ENCODE measurements at places on chromosomes 6 and 20.

- DNase-seq = no peak
These were observed 365.6 kb downstream of the FARS2 start for GRCh38 chr6:5626727-5627426.

DNA sequence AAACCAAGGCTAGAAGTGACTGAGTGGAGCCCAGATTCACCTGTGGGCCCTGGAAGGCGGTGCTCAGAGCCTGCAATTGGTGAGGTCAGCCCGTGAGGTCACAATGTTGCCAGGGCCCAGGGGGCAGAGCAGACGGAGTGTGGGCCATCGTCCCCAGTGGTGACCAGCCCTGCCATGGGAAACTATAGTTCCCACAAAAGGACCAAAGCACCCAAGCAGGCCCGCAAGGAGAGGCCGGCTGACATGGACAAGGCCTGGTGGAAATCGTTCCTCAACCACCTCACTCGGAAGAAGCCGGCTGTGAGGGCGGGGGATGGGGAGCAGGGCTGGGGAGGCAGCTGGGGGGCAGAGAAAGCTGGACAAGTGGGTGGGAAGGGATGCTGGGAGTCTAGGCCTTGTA is at the start of gene C20orf144:
Gene C20orf144, plus strand, starts transcription at position 156 of the 400 bp plus-strand sequence. Its CDS starts 19 bp downstream, at position 175.
- no peak for DNase-seq

GRCh38 chr6:168616816-168617765 is 176.1 kb downstream of the SMOC2 start:
- DNase-seq = no peak

GRCh38 chr6:29933955-29934354 is 8.4 kb upstream of the HLA-A start:
- DNase-seq = no peak

- DNase-seq = no peak
These were observed 35.5 kb upstream of the AFDN start for GRCh38 chr6:167791091-167791779.

DNA sequence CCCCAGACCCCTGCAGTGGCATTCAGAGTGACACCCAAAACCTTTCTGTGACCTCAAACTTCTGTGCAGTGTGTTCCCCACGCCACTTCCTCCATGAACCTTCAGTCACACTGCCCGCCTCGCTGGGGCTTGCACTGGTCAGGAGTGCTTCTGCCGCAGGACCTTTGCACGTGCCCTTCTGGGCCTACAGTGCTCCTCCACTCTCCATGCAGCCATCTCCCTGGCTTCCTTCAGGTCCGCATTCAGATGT is 27.1 kb downstream of the SYNJ2 start:
- no peak for DNase-seq

DNA sequence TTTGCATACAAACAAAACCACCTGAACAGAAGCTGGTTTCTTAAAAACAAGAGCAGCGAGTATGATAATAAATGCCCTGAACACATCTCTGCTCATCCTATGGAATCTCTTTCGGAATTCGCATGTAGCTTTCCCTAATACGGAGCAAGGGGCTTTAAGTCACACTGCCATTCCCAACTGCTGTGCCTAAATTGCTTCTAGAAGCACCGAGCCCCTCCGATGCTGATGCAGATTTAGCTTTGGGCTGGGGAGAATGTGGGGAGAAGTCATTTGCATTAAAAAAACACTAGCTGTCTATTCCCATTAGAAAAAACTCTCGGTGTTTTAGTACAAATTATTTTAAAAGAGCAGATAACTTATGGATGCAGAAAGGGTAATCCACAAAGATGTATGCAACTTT is 76.9 kb downstream of the CD83 start:
- no peak for DNase-seq
